Activated CD4-positive, alpha-beta T cell treated with anti-CD3 and anti-CD28 coated beads for 24 hours (primary cell): ENCODE measurements at places on chromosomes 3 and 15.

- DNase-seq, result no peak
Measured at GRCh38 chr3:156680243-156680914, 6.0 kb downstream of the TIPARP start.

DNA sequence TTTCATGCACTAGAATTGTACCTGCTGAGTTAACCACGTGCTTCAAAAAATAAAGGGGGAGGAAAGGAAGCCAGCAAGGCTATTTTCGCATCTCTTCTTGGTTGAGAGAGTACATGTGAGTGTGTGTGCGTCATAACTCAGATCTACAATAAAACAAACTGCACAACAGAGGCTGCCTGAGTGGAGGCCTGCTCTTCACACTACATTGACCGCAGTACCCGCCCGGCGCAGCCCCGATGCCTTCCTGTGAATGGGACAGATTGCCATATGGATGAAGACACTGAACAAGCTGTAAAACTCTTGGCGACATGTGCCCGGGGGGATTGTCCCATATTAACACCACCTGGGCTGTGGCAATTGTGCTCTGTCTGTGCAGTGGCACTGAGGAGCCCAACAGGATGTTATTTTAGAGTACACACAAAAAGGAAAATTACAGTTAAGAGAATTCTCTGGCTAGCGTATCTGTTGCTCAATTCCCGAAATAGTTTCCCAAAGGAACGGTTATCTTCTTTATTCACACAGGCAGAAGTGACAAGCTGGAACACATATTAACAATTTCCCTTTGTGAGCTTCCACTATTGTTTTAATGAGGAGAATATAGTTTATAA lies 551.5 kb downstream of the FOXP1 start:
- DNase-seq, result no peak

DNA sequence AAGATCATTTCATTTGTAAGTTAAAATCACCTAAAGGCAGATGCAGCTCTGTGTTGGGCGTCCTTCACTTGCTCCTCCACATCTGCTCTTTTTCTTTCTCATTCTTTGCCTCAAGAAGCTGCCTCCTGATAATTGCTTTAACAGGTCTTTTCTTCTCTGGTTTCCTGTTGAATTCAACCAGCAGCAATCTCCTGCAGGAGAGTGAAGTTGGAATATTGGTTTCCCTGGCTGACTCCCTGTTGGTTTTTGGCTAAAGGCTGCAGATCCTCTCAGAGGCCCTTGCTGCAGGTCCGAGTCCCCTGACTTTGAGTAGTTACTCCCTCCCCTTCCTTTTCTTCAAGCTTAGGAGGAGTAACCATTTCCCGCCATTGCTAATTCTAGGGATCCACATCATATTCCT lies 4.2 kb downstream of the TP63 start:
- no peak for DNase-seq

DNA sequence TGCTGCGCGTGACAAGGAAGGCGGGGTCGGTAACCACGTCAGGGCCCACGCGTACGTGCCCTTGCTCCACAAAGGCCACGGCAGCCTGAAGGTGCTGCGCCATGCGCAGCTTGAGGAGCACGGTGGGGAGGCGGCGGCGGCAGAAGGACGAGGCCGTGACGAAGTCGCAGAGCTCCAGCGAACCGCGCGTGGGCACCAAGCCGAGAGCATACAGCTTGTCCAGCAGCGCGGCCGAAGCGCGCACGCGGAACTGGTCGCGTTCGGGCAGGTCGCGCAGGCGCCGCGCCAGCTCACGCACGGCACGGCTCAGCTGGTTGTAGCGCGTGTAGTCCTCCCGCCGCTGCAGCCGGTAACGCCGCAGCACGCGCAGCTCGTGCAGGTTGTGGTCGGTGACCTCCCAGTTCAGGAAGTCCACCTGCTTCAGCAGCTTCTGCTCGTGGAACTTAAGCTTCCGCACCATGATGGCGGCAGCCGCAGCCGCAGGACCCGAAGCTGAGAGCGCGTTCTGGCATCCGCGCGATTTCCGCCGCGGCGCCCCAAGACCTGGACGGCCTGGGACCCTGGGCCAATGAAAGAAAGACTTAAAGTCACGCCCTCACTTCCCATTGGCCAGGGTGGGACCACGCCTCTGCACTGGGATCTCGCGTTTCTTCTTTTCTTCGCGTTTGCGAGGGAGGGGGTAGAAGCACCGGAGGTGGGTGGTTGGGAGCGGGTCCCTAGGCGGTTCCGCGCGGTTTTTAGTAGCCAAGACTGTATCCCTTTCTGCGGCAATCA lies at the start of gene IMP3:
TSS of gene IMP3 (minus strand) at position 516 of the 774 bp plus-strand sequence. CDS start at position 460, 56 bp downstream.
- peak; percentile 88 for DNase-seq

GRCh38 chr3:99172736-99173657 lies 271.5 kb upstream of the DCBLD2 start:
- no peak for DNase-seq

DNA sequence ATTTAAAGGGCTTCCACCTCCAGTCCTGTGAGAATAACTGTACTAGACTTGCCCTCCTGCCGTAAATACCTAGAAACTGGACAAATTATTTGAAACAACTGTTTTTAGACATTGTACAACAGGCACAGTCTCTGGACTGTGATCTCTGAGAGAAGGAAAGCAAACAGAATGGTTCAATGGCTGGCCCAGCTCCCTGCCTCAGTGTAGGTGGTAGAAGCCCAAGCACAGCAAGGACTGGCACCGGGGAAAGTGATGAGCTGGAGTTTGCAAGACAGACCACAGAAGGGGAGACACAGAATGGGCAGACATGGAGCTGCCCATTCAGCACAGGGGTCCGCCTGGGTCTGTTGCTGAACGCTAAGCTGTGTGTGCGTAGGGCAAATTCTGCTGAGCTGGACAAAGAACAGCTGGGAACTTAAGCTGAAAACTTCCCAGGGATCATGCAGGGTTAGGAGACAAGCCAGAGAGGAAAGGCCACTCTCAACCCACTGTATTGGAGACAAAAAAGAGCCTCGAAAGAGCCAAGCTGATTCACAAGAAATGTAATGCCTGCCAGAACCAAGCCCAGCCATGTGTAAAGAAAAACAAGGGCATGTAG lies 52.6 kb upstream of the SEC61A1 start:
- DNase-seq, result no peak

DNA sequence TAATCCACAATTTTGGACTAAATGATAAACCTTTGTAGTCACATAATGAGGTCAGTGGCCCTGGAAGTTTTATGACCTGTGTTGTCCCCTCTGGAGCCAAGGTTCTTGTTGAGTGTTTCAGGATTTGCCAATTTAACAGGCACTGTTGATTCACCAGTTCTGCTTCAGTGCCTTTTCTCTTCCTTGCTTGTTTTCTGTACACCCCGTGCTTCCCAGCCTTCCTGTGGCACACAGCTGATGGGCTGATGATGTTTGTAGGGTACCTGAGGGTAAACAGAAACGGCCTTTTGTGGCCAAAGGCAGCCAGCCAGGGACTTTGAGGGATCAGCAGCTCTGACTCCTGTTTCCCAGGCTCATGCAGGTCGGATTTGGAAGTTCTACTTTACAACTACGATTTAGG lies 13.3 kb downstream of the GYG1 start:
- DNase-seq, result no peak

- no peak for DNase-seq
Measured at GRCh38 chr15:59177317-59177660, 29.4 kb upstream of the LDHAL6B start.

GRCh38 chr15:66898656-66899386 lies 166.6 kb upstream of the SMAD3 start:
- no peak for DNase-seq

DNA sequence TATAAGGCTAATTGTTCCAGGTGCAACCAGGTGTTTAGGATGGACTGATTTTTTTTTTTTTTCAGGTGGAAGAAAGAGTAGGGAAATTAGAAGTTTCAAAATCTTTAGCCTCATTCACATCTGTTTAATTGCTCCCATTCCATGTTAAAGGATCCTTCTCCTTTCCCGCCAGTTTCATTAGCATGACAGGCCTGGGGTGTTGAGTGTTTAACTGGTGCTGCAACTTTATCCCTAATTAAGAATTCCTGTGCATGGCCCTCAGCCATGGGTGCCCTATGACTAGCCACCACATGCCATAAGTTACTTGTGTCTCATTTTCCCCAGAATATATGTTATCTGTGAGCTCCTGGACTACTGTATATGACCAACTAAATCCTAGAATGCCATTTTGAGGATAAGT lies 501.4 kb downstream of the NSUN3 start:
- DNase-seq, result no peak

DNA sequence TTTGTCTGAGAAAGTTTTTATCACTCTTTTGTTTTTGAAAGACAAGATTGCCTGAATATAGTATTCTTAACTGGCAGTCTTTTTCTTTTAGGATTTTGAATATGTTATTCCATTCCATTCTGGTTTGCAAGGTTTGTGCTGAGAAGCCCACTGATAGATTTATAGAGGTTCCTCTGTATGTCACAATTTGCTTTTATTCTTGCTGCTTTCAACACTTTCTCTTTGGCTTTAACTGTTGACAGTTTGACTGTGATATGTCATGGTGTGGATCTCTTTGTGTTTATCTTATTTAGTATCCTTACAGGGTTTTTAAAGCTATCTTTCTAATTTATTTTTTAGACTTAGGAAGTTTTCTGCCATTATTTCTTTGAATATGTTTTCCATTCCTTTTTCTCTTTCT lies 331.2 kb upstream of the ATP11B start:
- no peak for DNase-seq

DNA sequence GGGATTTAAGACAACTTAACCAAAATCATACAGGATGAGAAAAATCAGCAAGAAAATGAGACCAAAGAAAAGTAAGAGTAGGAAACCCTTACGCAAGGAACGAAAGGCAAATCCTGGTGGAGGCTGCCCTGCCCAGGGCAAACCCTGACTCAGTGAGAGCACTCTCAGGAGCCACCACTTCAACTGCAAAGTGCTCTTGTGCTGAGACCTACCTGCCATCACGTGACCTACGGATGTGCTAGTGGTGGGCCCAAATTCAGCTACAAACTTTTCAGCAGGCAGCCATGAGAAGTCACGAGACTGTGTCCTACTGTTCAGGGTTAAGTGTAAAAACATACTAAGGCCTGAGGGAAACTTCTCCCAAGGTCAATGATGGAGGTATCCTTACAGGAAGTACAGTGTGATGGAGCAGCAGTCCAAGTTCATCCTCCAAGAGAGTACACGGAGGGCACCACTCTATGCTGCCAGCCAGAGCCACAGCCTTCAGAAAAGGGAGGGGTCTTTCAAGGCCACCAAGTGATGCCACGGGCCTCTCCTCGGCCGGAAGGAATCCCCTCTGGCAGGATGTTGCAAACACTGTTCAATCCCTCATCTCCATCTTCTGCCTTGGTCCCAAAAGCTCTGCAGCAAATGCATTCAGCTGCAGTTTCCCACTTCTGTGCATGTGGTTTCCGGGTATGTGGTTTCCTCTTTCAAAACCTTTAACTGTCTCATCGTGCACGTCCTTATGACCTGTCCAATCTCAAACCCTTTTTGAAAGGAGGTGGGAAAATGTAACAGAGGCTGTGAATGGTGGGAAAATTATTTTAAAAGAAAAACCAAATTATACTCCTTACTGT lies 9.5 kb downstream of the CHSY1 start:
- DNase-seq, result no peak

- no peak for DNase-seq
Measured at GRCh38 chr15:41827290-41827879, 507 bp upstream of the JMJD7 start.

- DNase-seq, result no peak
Measured at GRCh38 chr15:41894251-41894790, 468 bp upstream of the SPTBN5 start.

- DNase-seq, result no peak
Measured at GRCh38 chr3:197292083-197292646, 6.2 kb downstream of the DLG1 start.

- no peak for DNase-seq
Measured at GRCh38 chr3:120420928-120421551, 29.8 kb downstream of the FSTL1 start.

DNA sequence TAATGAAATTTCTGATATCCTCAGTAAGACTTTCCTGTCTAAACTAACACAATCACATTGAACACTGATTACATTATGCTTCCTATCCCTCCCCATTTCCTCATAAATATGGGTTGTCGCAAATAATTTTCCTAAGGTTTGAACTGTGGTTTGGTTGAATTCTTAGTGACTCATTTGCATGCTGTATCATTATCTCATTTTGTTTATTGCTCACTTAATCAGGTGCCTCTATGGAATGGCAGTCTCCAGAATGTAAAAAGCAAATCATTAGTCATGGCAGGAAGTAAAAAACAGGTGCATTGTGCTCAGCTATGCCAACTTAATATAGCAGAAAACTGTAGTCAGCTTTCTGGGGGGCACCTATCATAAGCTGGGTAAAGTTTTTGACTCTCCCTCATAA lies 216.0 kb upstream of the ZBTB20 start:
- DNase-seq, result no peak

GRCh38 chr3:194925614-194926013 lies 239.9 kb downstream of the FAM43A start:
- DNase-seq, result no peak

DNA sequence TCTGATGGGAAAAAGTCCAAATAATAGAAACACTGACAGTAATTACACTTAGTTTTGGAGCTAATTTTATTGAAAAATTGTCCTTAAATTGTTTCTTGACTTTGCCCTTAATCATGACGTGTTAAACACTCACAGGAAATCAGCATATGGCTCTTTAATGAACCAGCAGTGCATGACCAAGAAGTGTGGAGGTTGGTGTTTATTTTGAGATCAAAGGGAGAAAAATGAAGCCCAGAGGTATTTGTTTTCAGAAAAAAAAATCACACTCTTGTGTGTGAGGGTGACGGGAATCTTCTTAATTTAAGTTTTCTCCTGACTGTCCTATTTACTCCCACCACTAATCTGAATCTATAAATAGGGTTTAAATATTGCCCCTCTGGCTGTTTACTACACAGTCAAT lies 28.8 kb upstream of the SYNM start:
- DNase-seq, result no peak

DNA sequence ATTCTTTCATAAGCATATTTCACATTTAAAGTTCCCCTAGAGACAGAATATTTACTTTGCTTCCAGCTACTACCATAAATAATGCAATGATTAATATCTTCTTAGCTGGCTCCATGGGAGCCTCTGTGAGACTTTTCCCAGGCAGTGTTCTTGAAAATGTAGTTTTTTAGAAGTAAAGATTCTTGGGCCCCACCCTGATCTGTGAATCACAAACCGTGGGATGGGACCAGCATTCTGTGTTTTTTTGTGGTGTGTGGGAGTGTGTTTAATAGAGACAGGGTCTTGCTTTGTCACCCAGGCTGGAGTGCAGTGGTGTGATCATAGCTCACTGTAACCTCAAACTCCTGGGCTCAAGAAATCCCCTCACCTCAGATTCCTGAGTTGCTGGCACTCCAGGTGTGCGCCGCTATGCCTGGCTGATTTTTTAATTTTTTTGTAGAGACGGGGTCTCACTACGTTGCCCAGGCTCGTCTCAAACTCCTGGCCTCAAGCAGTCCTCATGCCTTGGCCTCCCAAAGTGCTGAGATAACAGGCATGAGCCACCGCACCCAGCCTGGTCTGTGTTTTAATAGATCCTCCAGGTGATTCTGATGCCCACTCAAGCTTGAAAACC lies 83.0 kb downstream of the KLHL25 start:
- no peak for DNase-seq

GRCh38 chr3:172649987-172650386 lies 60.9 kb downstream of the NCEH1 start:
- DNase-seq, result no peak
